ENCODE measurements at places on chromosomes 5 and 9. TPM values are rescaled to one million over a fixed set of nuclear protein-coding genes. Genes with fewer than 3 reads are reported as not detected.

- no peak overlapping the region for H3K4me3 ChIP-seq
- H3K27me3 ChIP-seq = no peaks in the 10 kb centered on the region
- no peaks in the 10 kb centered on the region for H3K36me3 ChIP-seq
- DNase-seq = no peak
- no peaks in the 10 kb centered on the region for H3K4me1 ChIP-seq
- no peak overlapping the region for H3K27ac ChIP-seq
Observed at GRCh38 chr9:98432134-98432533, 176.7 kb upstream of the TBC1D2 start.

GRCh38 chr5:126007841-126008240 is 415.4 kb upstream of the GRAMD2B start:
- H3K4me1 ChIP-seq = no peaks in the 10 kb centered on the region
- H3K27me3 ChIP-seq = no peaks in the 10 kb centered on the region
- DNase-seq = no peak
- H3K27ac ChIP-seq = no peak overlapping the region
- H3K4me3 ChIP-seq = no peak overlapping the region
- no peaks in the 10 kb centered on the region for H3K36me3 ChIP-seq

DNA sequence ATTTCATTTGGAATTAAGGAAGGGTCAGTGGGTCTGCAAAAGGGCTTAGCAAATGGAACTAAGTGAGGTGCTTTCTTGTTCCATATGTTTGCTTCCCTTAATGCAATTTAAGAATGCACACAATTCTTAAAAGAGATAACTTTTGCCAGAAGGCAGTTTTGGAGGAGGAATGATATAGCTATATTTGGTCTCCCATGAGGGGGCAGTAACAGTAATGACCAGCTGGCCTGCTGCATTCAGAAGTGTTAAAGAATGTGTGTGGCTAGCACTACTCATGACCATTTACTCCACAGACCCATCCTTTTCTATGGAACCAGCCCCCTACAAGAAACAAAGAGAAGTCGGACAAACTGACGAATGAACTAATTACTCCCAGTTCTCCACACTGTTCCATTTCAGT is 638.9 kb downstream of the RAB3C start:
- H3K27ac ChIP-seq = no peak overlapping the region
- H3K4me1 ChIP-seq = no peaks in the 10 kb centered on the region
- DNase-seq = no peak
- no peak overlapping the region for H3K4me3 ChIP-seq
- no peaks in the 10 kb centered on the region for H3K27me3 ChIP-seq
- H3K36me3 ChIP-seq = no peaks in the 10 kb centered on the region

GRCh38 chr9:137366445-137366810 is 56.5 kb downstream of the EXD3 start:
- no peak overlapping the region for H3K4me3 ChIP-seq
- H3K27me3 ChIP-seq = no peaks in the 10 kb centered on the region
- no peaks in the 10 kb centered on the region for H3K4me1 ChIP-seq
- H3K36me3 ChIP-seq = no peaks in the 10 kb centered on the region
- H3K27ac ChIP-seq = no peak overlapping the region
- peak; percentile 39 for DNase-seq

DNA sequence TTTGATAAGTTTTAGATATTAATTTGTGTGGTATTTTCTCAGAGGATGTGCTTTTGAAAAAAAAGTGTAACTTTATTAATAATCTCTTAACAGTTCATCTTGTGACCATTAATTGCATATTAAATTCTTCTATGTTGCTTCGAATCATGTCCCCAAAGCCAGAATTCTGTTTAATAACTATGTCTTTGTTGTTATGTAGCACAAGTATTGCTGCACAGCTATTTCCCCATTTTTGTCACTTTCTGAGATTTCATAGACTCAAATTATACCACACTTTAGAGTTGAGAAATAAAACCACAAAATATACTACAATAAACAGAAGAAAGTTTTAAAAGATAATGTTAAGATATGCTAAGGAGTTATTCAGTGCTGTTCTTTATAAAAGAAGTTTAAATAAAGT is 2.8 kb downstream of the MEF2C start:
- H3K27ac ChIP-seq = peak overlapping the region; percentile 45
- no peaks in the 10 kb centered on the region for H3K36me3 ChIP-seq
- DNase-seq = no peak

RANBP3L gene
- 0.31 TPM for total RNA-seq

PDLIM7 gene
- 24.0 TPM for total RNA-seq

FAM221B gene
- total RNA-seq = not detected

PTRH1 gene
- 6.4 TPM for total RNA-seq
